ENCODE measurements at places on chromosomes 12 and 14.

GRCh38 chr14:105171004-105171673, 2.6 kb upstream of the JAG2 start:
- DNase-seq = no peak

DNA sequence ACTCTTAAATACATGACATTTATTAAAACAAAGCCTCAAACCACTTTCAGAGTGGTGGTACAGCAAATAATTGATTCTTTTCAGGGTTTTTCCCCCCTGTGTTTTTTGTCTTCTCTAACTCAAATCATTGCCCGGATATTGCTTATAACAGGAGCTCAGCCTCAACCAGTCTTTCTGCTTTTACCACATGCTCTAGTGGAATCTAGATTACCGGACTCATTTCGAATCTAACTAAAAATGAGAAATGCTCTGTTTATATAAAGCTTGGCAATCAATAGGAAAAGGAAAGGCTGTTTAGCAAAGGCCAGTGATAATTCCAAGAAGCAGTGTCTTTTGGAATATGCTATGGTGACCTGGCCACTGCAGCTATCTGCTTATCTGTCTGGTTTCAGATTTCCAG, 161.5 kb downstream of the ETV6 start:
- no peak for DNase-seq

DNA sequence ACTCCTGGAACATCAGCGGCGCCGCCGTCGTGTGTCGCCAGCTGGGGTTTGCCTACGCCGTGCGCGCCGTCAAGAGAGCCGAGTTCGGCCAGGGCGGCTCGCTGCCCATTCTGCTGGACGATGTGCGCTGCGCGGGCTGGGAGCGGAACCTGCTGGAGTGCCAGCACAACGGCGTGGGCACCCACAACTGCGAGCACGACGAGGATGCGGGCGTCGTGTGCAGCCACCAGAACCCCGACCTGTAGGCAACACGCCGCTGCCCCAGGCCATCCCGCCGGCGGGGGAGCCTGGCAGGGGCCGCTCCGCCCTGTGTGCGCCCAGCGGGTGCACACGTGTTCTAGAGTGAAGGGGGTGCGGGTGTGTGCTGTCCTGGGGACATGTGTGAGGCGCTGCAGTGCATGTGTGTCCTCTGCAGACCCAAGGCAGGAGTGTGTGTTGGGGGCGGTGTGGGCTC, 8.7 kb upstream of the CYP46A1 start:
- DNase-seq = no peak

GRCh38 chr14:31400031-31400638, 20.2 kb downstream of the HEATR5A start:
- no peak for DNase-seq

DNA sequence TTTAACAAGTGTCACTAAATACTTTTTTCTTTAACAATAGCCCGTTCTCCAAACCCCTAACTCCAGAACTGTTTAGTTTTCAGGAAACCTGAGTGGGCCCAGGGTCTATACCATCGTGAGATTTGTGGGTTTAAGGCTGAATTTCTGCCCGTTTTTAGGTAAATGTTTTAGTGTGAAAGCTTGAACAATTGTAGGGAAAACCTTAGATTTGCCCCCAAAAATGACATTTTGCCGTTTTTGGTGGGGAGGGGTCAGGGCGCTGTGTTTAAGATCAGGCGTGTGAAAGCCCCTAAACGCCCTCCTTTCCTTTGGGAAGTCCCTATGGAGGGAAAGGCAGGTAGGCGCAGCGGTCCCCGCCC, 320 bp upstream of the PRPF39 start:
- no peak for DNase-seq

Data from NCI-H1694 (cell line).